ENCODE measurements at places on chromosomes 16 and 17.

DNA sequence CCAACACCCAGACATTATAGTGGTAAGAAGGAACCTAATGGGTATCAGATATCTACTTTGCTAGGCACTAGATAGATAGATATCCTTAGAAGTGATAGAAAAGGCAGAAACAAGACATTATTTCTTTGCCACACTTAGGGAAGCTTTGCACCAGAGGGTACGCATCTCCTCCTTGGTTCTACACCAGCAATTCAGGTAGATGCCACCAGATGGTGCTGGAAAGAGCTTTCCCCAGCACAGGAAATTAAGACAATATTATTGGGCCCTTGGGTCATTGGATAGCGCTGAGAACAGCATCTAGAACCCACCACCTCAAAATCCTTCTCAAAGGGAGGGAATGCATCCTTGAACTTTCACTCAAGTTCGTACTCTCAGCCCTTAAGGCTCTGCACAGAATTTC is 173.8 kb upstream of the CCL2 start:
- no peak for DNase-seq

DNA sequence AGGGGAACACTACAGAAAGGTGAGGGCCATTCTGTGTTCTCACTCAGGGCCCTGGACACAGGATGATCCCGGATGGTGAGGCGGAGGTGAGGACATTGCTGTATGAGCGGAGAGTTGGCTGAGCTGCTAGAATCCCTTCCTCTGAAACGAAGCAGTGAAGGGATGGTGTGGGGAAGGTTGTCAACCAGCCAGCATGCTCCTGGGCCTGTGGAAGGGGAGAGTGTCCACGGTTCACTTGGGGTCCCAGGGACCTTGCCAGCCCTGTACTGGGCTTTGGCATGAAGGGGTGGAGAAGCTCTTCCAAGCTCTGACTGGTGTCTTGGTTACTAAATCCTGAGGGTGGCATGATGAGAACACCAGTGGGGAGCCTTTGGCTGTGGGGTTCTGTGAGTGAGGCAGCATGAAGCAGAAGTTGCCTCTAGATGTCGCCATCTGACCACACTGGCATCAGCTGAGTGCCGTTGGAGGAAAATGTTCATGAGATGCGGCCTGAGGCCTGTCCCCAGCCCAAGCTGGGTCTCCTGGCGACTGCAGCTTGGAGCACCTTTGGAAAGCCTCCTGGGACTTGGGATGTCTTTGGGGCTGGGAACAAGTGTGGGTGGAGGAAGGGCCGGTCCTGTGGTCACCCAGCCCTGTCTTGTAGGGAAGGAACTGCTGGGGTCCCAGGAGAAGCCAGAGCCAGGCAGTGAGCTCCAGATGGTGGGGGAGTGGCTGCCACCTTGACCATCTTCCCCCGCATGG is 14.8 kb downstream of the PDP2 start:
- DNase-seq: peak; percentile 80

- no peak for DNase-seq
These were observed 26.6 kb upstream of the OR1F1 start for GRCh38 chr16:3161235-3162018.

DNA sequence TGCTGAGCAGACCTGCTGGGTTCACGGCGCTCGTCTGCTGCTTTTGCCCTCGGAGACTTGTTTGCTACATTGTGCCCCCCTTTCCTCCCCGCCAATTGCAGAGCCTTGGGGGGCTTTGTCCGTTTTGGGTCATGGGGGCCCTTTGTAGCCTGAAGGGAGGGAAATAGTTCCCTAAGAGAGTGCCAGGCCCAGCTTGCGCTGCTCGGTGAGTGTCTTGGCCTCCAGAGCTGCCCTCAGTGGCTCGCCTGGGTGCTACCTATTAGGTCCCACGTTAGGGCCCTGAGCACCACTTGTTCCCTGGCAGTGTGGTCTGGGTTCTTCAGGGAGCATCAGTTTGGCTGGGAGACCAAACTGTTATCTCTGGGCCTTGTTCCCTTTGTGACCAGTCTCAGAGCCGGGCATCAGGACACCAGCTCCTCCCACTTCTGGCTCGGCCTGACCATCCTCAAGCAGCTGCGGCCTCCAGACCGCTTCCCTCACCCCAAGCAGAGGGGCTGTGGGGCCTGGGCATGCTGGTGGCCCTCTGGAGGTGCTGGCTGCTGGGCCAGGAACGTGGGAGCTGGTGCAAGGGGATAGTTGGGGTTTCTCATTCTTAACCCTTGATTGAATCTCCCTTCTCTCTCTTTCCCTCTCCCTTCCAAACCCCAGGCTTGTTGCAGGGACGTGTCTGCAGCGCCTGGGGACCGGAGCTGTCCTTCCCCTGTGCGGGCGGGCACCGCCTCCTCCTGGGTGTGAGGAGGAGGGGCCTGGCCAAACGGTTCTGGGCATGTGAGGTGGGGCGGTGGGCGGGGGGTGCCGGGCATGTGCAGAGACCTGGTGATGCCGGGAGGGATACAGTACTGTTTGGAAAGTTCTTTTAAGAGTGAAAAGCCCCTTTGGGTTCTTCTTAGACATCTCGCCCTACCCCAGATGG is 16.0 kb upstream of the ITGB4 start:
- DNase-seq: no peak

- no peak for DNase-seq
These were observed 832 bp upstream of the ADAP2 start for GRCh38 chr17:30920683-30921543.

GRCh38 chr17:35566968-35567367 is 6.3 kb upstream of the SLFN14 start:
- no peak for DNase-seq

DNA sequence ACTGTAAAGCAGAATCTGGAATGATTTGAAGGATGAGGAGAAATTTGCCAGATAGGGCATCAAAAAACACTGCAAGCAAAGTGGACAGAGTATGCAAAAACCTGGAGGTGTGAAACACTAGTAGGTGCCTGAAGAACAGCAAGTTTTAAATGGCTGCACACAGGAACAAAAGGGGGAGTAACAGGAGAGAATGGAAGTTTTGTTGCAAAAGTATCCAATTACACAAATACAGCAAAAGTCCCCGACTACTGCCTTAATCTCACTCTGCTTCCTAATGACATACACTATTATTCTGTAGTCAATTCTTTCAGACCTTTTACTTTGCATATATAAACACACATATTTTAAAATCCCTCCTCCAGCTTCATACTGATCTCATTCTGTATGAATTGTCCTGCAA is 1.5 kb downstream of the HEATR6 start:
- DNase-seq: no peak

GRCh38 chr17:66466840-66467367 is 164.5 kb downstream of the PRKCA start:
- no peak for DNase-seq

DNA sequence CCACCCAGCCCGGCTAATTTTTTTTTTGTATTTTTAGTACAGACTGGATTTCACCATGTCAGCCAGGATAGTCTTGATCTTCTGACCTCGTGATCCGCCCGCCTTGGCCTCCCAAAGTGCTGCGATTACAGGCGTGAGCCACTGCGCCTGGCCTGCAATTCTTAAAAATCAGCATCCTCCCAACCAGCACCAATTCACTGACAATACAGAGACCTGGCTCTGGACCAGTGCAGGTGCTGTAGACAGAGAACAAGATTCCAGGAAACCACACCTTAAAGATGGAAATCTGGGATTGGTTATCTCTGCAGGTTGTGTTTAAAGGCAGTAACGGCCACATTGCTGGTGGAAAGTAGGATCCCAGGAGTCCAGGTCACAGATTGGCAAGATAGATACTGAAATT is 33.6 kb downstream of the TBC1D3B start:
- DNase-seq: no peak

DNA sequence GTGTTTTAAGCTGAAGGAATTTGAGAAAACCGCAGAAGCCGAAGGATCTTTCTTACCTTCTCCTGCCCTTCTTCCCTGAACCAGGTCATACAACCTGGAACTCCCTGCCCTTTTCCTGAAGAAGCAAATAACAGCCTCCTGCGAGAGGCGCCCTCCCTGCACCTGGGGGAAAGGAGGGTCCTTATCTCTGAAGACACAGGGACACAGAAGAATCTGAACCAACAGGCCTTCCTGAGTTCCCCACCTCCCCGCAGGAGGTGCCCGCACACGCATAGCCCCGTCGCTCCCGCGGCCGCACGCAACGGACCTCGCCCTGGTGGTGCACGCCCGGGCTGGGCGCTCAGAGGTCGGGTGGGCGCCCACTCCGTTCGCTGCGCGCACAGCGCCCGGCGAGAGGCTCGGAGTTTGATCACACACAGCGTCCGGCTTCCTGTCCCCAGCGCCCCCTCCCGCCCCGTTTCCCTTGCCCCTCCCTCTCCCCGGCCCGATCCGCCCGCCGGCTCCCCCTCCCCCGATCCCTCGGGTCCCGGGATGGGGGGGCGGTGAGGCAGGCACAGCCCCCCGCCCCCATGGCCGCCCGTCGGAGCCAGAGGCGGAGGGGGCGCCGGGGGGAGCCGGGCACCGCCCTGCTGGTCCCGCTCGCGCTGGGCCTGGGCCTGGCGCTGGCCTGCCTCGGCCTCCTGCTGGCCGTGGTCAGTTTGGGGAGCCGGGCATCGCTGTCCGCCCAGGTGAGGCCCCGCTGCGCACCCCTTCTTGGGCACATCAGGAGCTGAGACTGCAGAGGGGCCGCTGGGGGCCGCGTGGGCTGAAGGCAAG is at the start of gene TNFSF12:
Gene TNFSF12, plus strand, starts transcription at position 474 of the 816 bp plus-strand sequence. Its CDS starts 96 bp downstream, at position 570.
- no peak for DNase-seq

- DNase-seq: no peak
These were observed 277.4 kb upstream of the XYLT1 start for GRCh38 chr16:17748044-17748719.
